ENCODE measurements at places on chromosomes 5 and 9. TPM values are rescaled to one million over a fixed set of nuclear protein-coding genes. Genes with fewer than 3 reads are reported as not detected.

The IL5 gene
- total RNA-seq, result not detected

DNA sequence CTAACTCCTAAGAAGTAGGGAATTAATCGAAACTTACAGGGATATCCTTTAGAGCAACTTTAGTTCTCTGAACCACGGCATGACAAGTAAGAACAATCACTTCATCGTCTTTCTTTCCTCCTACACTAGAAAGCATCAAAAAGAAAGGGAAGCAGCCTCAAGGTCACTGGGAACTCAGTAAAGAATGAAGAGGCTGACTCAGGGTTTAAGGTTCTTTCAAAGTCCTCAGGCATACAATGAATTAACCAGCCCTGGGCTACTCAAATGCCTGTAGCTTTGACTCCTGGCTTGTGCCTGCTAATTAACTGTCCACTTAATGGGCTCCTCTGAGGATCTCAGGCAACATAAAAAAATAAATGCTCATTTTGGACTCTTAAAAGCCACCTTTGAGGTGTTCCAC is 102.0 kb downstream of the TRIM32 start:
- no peak for DNase-seq

DNA sequence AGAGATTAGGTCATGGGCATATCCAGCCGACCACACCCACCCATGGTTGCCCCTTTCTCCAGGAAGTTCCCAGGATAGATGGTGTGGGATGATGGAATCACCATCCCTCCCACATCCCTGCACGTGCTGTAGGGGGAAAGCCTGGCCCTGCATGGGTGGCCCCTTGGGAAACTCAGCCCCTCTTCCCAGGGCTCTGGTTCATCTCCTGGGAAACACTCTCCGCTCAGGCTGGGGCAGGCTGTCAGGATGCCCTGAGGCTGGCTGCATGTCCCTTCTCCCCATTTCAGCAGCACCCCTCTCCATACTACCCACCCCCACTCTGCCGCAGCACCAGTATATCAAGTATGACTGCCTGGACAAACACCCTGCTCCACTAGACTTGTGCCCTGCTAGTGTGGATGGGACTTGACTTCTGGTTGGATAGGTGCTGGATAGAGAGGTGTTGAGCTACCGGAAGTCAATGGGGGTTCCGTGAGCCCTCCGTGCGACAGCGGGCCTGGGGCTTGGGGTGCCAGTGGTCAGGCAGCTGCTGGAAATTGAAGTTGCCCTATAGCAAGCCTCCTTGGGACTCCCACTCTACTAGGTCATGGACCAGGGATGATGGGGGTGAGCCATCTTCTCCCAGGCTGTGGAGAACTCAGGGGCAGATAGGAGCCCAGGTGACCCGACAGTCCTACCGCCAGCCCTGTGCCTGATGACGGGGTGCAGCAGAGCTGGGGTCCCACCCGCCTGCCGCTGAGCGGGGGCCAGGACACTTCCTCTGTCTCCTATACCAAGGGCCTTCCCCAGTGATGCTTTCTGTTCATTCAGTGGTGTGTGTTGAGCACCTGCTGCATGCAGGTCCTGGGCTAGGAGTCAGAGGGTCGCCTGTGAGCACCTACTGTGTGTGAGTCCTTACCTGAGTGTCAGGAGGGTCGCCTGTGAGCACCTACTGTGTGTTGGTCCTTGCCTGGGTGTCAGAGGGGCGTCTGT is 69.4 kb upstream of the COL5A1 start:
- DNase-seq, result no peak

DNA sequence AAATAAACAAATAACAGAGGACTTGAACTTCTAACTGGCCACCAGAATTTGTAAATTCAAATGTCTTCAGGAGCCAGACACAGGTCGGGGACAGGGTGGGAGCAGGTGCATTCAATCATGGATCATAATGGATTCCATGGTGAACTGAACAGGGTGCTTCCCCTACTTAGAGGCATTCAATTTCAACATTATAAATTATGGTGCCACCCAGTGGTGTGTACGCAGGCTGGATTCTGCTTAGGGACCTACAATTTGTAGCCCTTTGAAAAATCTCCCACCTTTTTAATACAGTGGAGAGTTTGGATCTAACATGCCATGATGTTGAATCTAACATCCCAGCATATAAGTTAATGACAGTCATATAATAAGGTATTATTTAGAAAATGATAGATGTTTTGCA is 22.3 kb downstream of the KLF9 start:
- DNase-seq, result no peak

DNA sequence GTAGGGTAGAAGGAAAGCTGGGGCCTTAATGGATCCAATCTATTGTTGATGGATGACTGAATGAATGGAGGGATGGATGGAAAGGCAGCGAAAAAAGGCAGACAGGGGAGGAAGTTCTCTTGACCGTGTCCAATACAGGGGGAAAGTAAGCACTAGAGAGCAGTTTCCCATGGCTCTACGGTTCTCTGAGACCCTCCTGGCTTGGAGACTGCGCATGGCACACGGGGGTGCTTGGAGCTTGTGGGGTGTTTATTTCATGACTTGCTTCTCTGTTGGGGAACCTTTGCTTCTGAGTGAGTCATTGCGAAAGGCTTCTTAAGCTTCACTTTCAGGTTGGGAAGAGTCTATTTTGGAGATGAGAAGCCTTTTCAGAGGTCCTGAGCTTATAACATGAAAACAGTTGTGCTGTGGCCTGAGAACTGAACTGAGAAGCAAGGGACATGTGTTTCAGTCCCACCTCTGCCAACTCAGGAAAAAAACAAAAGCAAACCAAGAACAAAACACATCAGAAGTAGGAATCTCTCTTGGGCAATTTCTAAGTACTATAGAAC is 12.8 kb upstream of the TEX48 start:
- DNase-seq, result peak; percentile 30
